Left ventricle myocardium superior (tissue), 1 donor: ENCODE measurements at places on chromosomes 5 and 9. TPM values are rescaled to one million over a fixed set of nuclear protein-coding genes. Genes with fewer than 3 reads are reported as not detected.

DNA sequence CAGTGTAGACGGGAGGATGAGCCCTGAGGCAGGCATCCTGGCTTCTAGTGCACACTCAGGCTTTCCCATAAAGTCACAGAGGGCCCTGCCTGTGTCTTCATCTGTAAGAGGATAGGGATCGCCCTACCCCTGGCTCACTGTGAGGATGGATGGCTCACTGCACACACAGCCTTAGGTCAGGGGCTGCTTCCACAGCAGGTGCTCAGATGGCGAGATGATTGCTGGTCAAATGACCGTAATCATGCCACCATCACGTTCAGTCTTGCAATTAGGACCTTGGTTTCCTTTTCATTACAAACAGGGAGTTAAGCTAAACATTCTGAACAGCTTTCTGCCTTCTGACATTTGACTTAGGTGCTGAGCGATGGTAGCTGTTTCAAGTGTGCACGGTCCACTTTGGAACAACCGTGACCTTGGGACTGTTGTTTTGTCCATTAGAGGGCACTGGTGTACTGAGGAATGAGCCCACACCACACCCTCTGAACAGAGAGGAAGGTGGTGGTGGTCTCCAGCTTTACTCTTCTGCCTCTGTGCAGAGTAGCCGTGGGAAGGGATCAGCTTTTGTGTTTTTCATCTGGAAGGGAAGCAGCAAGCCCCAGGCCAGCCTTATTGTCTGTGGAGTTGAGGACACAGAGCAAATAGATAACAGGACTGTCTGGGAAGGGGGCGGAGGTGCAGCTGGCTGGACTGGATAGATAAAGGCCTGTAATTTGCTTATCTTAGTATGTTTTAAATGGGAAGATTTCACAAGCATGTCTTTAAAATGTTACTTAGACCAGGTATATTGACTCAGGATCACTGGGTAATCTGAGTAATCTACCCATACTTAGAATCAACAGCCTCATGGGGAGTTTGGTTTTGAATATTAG, 183.1 kb downstream of the TRIO start:
- DNase-seq: no peak

GRCh38 chr9:12069366-12069765, 623.8 kb upstream of the TYRP1 start:
- DNase-seq: no peak

DNA sequence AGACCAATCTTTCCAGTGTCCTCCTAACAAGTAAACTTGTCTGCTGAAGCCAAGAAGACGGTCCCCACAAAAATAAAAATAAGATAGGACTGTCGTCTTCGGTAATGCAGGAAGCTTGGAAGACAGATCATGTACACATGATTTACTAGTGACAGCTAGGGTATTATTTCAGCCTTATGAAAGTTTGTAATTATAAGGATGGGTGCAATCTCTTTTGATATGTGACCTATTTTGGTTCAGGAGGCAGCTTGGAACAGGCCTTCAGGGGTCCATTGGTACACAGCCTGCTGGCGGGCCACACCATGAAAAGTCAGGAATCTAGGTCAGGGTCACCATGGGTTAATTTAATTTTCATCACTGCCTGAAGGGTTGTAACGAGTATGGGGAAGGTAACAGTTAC, 13.7 kb upstream of the MEIKIN start:
- DNase-seq: no peak

DNA sequence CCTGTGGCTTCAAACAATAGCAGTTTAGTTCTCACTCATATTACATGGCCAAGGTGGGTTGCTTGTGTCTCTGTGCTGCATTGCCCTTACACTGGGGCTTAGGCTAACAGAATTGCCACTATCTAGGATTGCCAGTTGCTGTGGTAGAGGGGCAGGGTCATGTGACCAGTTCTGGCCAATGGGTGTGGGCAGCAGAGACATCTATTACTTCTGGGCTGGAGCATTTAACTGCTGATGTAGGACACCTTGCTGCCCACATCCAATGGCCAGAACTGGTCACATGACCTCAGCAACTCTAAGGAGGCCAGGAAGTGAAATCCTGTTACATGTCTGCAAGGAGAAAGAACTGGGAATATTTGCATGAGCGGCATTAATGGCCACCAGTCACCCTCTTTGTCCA, 199.3 kb downstream of the C9orf152 start:
- DNase-seq: no peak

DNA sequence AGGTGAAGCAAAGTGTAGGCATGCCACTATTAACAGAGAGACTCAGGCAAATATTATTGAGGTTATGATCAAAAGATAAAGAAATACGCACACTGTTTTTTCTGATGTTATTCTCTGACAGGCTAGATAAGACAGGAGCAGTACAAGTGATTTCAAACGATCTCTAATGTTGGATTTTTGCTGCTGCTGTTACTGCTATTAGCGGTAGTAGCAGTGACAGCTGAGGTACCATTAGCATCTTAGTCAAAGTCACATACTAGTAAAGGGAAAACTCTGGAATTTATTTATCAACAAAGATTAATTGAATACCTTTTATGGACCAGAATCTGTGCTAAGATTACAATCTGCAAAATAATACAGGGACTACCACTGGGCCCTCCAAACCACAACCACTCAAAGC, 362.4 kb upstream of the CDH6 start:
- DNase-seq: no peak

HBEGF gene
- total RNA-seq: 21.9 TPM

DNA sequence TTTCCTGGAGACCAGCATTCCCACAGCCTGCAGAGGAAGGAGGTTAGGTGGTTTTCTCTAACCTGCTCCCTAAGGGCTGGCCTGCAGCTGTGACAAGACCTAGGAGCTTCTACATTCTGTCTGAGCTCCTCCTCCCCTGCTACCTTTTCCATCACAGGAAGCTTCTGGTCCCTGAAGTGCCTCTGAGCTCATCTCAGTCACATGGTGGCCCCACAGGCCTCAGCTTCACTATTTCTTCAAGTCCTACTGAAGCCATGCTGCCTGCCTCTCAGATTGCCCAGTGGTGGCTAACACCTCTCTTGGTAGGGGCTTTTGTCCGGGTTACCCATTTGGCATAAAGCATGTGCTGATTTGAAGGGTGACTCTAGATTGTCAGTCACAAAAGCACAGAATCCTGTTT, 259.4 kb downstream of the CRB2 start:
- DNase-seq: no peak

GRCh38 chr5:124401476-124402143, 344.8 kb downstream of the ZNF608 start:
- DNase-seq: no peak

GRCh38 chr5:67308988-67309688, 112.5 kb upstream of the CD180 start:
- DNase-seq: no peak

- DNase-seq: no peak
Observed at GRCh38 chr9:91549177-91549576, 125.5 kb upstream of the NFIL3 start.

DNA sequence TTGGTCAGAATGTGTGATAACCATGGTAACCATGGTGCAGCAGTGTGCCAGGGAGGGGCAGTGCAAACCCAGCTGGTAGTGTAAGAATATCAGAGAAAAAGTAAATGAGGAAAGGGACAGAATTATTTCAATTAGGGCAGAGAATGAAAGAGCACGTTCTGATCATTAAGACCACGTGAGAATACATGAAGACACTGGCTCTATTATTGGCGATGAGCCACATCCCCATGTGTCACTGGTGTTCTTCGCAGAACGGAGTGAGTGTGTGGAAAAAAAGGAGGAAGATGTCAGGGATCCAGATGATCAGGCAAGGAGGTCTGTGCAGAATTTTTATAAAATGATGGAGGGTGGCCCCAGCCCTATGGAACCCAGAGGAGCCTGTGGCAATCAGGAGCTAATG, 315.5 kb downstream of the SEMA5A start:
- no peak for DNase-seq

- no peak for DNase-seq
Observed at GRCh38 chr9:7293091-7293490, 506.5 kb downstream of the DMAC1 start.

- DNase-seq: no peak
Observed at GRCh38 chr5:95825495-95825894, 3.0 kb upstream of the GLRX start.

- DNase-seq: no peak
Observed at GRCh38 chr9:137685035-137685740, 66.4 kb downstream of the EHMT1 start.

DNA sequence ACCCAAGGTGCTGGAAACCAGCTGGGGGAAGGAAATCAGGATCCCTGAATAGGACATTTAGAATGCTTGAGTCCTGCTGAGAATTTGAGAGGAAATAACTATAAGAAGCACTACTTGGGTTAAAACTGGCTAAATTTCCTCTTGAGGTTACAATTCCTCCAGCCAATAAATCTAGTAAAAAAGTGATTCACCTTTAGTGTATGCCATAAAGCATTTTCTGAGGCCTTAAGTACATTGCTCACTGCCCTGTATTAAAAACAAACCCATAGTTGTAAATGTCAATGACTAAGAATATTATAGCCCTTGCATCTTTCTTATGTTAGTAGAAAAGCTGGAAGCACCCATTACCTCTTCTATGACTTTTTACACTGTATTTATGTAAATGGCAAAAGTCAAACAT, 634.7 kb upstream of the ARRDC3 start:
- no peak for DNase-seq

HNRNPK gene
- 289 TPM for total RNA-seq

NRG2 gene
- 1.9 TPM for total RNA-seq

- no peak for DNase-seq
Observed at GRCh38 chr9:36416890-36417289, 16.8 kb upstream of the RNF38 start.

- no peak for DNase-seq
Observed at GRCh38 chr9:121753802-121754654, 102.6 kb downstream of the DAB2IP start.

GRCh38 chr5:146523698-146524097, 7.7 kb upstream of the GPR151 start:
- no peak for DNase-seq

ORM2 gene
- not detected for total RNA-seq

RNF208 gene
- total RNA-seq: 29.7 TPM

DNA sequence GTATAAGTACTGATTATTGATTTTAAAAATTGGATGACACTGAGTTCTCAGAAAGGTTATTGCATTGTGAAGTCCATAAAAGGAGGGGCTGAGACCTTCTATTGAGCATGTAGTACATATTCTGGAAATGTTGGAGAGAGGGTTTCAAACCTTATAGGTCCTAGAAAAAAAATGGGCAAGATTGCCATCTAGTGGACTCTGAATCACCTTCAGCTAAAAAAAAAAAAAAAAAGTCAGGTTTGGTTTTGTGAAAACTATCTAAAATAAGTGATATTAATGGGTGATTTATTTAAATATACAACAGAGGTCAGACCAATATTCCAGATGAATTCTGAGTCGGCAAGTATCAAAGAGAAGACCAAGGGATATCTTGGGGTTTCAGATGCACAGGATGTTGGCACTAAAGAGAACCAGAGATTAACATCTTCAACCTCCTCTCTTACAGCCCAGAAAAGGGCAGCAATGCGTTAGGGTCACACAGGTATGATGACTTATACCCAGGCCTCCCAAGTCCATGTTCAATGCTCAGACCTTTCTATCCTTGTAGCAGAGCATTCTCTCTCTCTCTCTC, 109.8 kb upstream of the NMUR2 start:
- no peak for DNase-seq

GPX3 gene
- total RNA-seq: 537 TPM

DNA sequence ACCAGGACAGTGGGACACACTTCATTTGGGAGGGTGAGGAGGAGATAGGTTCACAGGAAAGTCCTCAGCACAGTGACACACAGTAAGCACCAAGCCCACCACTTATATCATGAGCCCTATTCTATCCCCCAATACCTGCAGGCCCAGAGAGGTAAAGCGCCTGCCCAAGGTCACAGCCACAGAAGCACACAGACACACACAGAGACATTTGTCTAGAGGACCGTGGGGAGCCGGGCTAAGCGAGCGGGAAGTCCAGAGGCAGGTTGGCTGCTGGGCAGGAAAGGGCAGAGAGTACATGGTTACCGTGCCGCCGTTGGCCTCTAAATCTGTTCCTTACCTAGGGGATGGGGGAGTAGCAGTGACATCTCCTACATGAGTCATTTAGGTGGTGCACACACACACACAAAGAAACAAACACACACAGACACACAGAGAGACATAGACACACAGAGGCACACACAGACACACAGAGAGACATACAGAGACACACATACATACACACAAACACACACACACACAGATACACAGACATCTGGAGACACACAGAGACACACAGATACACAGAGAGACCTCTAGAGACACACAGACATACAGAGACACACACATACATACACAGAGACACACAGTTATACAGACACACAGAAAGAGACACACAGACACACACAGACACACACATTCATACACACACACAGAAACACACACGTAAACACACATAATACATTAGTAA, 15.9 kb upstream of the DUSP1 start:
- DNase-seq: no peak

DNA sequence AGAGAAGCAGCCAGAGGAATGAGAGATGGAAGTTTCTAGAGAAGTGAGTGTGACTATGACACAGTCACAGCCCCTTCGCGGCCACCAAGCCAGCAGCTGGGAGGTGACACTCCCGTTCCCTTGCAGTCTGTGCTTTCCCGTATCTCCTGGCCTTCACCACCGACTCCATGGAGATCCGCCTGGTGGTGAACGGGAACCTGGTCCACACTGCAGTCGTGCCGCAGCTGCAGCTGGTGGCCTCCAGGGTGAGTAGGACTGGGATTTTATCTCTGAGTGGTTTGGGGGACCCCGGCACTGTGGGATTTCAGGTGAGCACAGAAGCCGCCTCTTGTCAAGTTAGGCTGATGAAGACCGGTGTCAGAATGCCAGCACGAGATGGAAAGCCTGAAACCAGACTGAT, 12.1 kb upstream of the SLC2A8 start:
- no peak for DNase-seq

GRCh38 chr5:15026011-15026893, 154.7 kb upstream of the ANKH start:
- DNase-seq: no peak

- no peak for DNase-seq
Observed at GRCh38 chr9:126788634-126789349, 16.0 kb upstream of the ZBTB43 start.

DNA sequence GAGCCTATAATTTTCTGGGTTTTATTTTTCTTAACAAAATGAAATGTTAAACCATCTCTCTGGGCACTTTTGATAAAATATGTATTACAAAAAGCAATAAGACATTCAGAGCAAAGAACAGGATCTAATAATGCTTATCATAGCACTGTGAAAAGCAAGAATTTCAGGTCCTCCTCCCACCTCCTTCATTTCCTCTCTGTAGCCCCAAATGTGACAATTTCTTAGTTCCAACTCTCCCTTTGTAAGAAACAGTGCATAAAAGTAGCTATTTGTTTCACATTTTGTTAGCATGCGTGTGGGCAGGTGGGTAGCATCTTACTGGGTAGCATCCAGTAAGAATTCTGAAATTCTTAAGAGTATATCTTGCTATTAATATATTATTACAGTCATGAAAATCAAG, 130.9 kb upstream of the RASA1 start:
- no peak for DNase-seq

DNA sequence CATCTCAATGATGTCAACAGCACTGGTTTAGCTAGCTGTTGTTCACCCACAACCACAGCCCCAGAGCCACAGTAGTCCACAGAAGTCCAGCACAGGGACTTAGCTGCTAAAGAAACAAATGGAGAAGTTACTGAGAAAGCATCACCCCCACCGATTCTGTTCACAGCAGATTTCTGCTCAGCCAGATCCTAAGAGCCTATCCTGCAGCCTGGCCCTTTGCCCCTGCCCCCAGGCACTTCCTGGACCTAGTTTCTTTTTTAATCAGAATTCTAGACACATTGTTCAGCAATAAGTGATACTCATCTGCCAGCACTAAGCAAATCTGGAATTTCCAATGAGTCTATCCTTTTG, 7.4 kb downstream of the B4GALT1 start:
- peak; percentile 67 for DNase-seq

GRCh38 chr9:17521100-17521855, 57.6 kb upstream of the SH3GL2 start:
- DNase-seq: no peak

DDX4 gene
- not detected for total RNA-seq
